Smooth muscle cell of the coronary artery (primary cell): ENCODE measurements at places on chromosomes 16 and 17. TPM values are rescaled to one million over a fixed set of nuclear protein-coding genes. Genes with fewer than 3 reads are reported as not detected.

The WDR81 gene
- total RNA-seq = 13.6 and 47.5 TPM in 2 replicates

The PERCC1 gene
- total RNA-seq = not detected in 2 replicates

The CSH2 gene
- not detected in 2 replicates for total RNA-seq

The RAB37 gene
- 0.15 TPM in 1 of 2 replicates, not detected in the other for total RNA-seq

The WNT9B gene
- not detected in 2 replicates for total RNA-seq

The ETV4 gene
- 0.23 and 2.9 TPM in 2 replicates for total RNA-seq

The SPATA22 gene
- not detected in 2 replicates for total RNA-seq

The AP2B1 gene
- total RNA-seq = 38.6 and 57.1 TPM in 2 replicates

The NOD2 gene
- 0.30 and 0.59 TPM in 2 replicates for total RNA-seq

The ZNF267 gene
- 6.1 and 12.3 TPM in 2 replicates for total RNA-seq

The PTX4 gene
- not detected in 2 replicates for total RNA-seq

The YPEL2 gene
- total RNA-seq = 12.9 and 16.2 TPM in 2 replicates

The CIITA gene
- total RNA-seq = 0.08 and 0.12 TPM in 2 replicates

The KLHL10 gene
- 0.08 and 0.12 TPM in 2 replicates for total RNA-seq

The CHST5 gene
- total RNA-seq = not detected in 2 replicates

The HID1 gene
- total RNA-seq = 0.23 and 0.90 TPM in 2 replicates

The SCRN2 gene
- total RNA-seq = 44.1 and 47.4 TPM in 2 replicates

The KRTAP3-1 gene
- not detected in 2 replicates for total RNA-seq

The PPP1R27 gene
- 0.15 TPM in 1 of 2 replicates, not detected in the other for total RNA-seq

The TERB1 gene
- total RNA-seq = 0.08 TPM in 1 of 2 replicates, not detected in the other

The SLC5A11 gene
- not detected in 2 replicates for total RNA-seq

The CALB2 gene
- total RNA-seq = 0.08 TPM in 1 of 2 replicates, not detected in the other

The KRT222 gene
- 1.3 TPM in 1 of 2 replicates, not detected in the other for total RNA-seq

The KRTAP2-1 gene
- total RNA-seq = not detected in 2 replicates

The TPSG1 gene
- total RNA-seq = not detected in 2 replicates

The KRTAP1-5 gene
- not detected in 2 replicates for total RNA-seq

The SPEM3 gene
- total RNA-seq = not detected in 2 replicates

The CLEC19A gene
- not detected in 2 replicates for total RNA-seq

The C17orf67 gene
- 0.68 and 0.70 TPM in 2 replicates for total RNA-seq

The AOC2 gene
- total RNA-seq = 0.23 and 0.30 TPM in 2 replicates

The ARL5C gene
- not detected in 2 replicates for total RNA-seq

The ACSM2A gene
- not detected in 2 replicates for total RNA-seq

The C16orf92 gene
- total RNA-seq = not detected in 2 replicates

The DOC2B gene
- not detected in 2 replicates for total RNA-seq

The CORO7 gene
- 10.7 and 16.6 TPM in 2 replicates for total RNA-seq
